ENCODE measurements at places on chromosomes 2 and 18.

GRCh38 chr2:71001981-71002570 is 7.4 kb upstream of the TEX261 start:
- no peak for DNase-seq

DNA sequence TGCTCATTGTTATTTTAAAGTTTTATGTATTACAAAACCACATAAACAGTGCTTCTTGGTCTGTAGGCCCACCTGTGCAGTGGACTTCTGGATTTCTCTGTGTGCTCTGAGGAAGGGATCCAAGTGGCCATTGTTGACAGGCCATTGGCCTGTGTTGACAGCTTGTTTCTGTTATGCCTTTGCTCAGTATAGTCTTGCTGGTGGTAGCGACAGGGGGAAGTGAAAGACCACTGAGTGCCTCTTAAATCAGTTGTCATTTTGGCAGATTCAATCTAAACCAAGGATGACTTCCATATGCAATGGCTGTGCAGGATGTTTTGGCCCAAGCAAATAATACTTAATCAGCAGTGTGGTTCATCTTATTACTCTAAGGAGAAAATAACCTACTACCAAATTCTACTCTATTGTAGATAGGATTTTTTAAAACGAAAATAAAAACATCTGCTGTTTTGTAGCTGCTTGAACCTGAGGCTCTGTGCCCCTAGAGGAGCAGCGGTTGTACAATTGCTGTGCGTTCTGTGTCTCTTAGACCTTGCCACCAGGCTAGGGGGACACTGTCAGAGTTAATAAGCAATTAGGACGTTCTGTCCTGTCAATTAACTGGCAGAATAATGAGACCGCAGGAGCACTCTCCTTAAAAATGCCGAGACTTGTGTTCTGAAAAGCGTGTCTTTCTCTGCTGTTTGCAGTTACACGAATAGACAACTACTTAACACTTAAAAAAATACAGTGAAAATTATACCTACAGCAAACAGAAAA is 108.2 kb downstream of the RHBDD1 start:
- DNase-seq: no peak

DNA sequence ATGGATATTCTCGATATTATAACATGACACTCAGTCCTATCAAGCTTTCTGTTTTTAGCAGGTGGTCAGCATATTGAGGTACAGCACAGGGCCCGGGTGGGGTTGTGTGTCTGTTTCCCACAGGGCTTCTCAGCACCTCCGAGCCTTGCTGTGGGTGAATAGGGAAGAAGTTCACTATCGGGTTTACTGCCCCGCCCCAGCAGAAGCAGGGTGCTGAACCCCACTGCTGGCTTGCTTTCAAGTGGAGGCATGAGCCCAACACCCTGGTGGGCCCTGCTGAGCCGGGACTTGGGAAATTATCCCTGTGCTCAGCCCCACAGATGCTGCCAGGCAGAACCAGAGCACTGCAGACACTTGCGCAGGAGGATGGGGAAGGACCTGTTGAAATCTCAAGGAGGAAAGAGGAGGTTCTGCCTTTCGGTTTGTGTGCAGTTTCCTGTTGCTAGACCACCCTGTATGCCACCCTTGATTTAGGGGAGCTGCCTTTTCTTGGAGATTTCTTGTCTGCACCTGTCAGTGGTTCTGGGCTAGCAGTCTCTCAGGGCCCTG is 270.3 kb upstream of the SALL3 start:
- no peak for DNase-seq

DNA sequence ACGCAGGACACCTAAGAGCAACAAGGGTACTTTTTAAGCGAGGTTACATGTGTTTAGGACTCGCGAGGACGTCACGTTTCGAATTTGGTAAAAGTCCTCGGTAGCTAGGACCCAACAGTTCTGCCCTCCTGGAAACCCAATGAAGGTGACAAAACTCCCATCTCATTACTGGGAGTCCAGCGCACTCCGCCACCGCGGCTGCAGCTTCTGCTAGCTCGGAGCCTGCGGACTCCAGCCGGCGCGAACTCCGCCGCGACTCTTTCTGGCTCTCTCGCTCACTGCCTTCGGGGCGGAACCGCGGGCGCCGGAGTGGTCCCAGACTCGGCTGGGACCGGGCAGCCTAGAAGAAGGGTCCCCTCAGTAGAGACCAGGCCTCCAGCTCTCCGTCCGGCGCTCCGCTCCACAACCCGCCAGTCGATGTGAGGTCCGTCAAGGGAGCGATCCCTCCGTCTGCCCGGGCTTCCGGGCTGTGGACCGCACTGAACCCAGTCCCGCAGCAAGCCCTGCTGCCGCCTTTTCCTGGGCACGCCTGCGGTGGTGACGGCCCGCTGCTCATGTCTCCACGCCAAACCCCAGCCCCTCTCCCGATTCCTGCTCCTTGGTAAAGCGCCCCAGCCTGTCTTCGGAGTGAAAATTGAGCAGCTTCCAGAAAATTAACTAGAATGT is 3.0 kb upstream of the OSR1 start:
- DNase-seq: no peak

DNA sequence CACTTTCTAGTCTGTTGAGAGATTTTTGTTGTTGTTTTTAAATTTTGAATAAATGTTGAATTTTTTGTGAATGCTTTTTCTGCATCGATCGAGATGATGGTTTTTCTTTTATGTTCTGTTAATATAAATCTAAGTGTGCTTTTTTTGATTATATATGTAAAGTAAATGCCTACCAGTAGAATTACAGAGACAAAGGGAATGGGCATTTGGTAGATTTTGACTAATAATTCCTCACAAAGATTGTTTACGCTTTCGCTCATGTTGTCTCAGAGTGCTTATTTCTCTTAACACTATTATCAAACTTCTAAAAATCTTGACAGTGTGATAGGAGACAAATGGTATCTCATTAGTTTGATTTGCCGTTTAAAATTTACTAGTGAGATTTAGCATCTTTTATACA is 3.7 kb downstream of the MYO3B start:
- DNase-seq: no peak

DNA sequence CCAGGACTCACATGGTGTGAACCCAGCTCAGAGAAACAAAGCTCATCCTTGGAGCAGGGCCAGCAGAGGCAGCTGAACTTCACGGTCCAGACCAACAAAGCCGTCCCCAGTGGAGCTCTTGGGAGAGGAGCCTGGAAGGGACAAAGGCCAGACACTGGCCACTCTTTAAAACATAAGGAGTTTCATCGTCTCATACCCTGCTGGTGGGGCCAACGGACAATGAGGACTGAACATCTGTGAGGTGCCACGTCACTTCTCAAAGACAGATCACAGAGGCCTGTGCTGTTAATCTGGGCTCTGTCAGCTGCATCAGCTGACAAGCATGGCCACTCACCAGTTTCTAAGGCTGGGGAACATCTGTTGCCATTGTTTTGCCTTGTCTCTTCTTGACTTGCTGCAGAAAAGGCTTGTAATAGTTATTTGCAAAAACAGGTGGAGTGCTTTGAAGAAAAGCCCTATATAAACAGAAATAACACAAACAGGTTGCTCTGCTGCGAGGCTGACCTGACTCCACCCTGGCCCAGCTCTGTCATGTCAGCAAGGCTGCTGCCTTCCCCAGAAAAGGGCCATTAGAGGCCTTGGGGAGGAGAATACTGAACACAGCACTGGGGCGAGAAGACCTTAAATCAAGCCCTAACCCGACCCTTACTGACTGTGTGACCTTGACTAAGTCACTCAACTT is 68.1 kb upstream of the DAPL1 start:
- no peak for DNase-seq

DNA sequence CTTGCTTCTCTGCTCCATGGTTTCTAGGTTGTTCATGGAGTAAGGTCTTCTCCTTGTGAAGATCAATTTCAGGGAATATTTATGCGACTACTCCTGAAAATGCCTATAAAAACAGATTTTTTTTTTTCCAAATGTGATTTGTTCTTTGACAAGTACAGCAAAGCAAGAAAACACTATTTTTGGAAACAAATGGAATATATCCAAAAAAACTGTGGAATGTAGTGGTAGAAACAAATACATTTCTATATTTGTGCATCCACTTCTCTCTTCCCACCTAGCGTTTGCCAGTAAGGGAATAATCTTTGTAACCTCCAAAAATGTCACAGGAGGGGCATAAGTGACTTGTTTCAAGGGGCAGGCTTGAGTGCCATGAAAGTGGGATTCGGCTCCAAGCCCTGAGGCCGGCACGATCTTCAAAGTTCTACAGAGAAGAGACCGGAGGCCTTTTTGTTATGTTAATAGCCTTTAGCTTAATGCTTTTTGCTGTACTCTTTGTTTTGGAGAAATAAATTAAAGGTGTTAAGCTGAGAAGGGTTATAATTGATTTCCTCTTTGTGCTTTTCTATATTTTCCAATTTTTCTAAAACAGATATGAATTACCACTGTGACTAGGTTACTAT is 200.6 kb downstream of the NRP2 start:
- DNase-seq: no peak

- no peak for DNase-seq
Measured at GRCh38 chr2:11582862-11583752, 49.3 kb downstream of the GREB1 start.

DNA sequence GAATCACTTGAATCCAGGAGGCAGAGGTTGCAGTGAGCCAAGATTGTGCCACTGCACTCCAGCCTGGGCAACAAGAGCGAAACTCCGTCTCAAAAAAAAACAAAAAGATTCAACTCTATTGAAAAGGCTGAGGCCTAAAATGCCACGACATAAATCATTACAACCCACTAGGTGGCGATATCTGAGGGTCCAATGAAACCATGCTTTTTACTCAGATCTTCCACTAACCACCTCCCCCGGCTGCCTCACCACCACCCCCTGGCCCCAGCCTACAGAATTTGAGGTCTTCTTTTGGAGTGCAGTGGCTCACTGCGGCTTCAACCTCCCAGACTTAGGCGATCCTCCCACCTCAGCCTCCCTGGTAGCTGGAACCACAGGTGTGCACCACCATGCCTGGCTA is 57.5 kb downstream of the AP1S3 start:
- DNase-seq: no peak

DNA sequence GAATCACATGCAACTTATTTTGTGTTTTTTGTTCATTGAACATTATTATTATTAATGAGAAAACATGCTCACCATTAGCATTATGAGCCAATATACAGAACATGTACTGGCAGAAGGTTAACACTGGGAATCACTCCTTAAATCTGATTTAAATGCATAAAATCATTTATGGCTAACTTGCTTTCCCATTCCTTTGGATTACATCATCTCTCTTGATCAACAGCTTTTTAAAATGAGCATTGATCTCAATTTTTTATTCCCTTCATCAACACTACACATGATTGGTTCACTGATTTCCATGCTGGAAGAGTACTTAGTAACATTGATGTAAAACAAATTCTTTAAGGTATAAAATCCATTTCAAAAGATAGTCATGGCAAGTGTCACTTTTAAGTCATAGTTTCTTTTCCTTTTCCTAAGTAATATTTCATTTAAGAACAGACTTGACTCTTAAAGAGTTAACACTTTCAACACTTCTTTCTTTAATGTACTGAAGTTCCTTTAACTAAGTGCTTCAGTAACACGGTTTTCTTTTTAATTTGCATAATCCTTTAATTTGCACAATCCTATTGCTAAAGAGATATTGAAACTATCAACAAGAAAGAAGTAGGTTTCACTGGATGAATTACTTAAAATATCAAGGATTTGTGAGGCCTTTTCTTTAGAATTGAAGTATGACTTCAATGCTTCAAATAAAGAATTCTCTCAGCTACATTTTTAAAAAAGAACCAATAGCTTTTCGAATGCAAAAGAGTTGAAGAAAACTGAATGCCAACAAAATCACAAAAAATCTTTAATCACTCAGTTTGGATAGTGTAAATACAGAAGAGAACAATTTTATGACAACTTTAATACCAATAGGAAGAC is 24.9 kb upstream of the BUB1 start:
- no peak for DNase-seq

DNA sequence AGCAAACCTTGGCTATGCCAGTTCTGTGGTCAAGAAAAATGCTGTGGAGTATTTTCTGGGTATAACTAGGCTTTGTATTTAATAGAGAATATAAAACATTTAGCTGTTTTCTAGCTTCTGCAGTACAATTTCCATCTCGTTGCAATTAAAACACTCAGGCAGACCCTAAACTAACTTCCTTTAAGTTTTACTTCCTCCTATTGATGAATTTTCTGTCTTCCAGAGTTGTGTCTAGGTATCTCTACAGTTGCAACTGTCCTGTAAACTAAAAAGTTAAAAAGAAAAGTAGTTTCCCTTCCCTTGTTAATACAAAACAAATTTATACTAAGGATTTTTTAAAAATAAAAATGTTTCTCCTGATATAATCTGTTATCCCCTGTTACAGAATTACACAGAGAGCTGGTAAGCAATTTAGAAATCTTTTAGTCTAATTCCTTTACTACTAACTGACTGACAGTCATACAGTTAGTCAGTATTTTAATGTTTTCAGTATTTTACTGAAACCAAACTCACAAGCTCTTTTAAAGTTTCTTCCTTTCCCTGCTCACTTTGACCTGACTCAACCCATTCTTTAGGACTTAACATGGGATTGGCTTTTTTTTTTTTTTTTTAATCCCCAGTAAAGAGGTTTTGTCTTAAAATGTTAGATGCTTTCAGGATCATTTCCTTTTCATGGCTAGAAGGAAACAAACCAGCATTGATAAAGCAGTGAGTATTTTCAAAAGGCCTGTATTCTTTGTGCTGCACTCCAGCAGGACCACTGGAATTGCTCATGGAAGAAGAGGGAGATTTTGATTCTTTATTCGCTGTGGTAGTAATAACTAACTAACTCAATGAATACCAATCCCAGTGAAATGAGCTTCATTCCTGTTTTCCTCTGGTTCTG is 22.9 kb downstream of the ITGAV start:
- DNase-seq: no peak

DNA sequence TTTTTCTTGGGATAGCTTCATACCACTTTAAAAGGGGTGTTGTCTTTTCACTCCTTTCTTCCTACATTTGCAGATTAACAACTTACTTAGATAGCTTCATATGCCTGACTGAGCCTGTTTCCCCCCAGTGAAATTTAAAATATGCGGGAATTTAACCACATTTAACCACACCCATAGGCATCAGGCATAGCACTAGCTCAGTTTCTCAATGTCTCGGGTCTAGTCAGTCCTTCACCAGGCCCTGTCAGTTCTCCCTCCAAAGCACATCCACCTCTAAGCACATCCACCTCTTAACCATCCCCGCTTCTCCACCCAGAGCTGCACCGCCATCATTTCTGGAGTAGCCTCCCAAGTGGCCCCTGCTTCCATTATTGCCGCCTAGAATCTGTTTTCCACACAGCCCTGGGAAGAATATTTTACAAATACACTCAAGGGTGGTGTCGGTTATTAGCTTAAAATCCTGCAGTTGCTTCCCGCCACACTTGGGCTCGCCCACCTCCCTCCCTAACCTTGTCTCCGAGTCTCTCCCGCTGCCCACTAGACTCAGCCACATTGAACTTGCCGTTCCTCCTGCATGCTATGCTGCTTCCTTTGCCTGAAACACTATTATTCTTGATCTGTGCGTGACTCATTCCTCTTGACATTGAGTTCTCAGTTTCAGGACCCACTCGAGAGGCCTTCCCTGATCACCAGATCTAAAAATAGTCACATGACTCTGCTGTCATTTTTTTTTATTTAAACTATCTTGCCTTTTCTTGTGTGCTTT is 68.3 kb downstream of the SPTBN1 start:
- DNase-seq: no peak
